Gastrocnemius medialis (tissue), 4 donors: ENCODE measurements at places on chromosomes 3 and 15.

GRCh38 chr15:81751816-81752545 lies 293.8 kb downstream of the MEX3B start:
- no peak for DNase-seq

- DNase-seq: no peak
These were observed 238.0 kb upstream of the LRIG1 start for GRCh38 chr3:66738625-66739365.

- no peak for DNase-seq
These were observed 1.0 kb upstream of the IGF2BP2 start for GRCh38 chr3:185825639-185826481.

GRCh38 chr3:169264711-169265110 lies 398.8 kb downstream of the MECOM start:
- DNase-seq: no peak

DNA sequence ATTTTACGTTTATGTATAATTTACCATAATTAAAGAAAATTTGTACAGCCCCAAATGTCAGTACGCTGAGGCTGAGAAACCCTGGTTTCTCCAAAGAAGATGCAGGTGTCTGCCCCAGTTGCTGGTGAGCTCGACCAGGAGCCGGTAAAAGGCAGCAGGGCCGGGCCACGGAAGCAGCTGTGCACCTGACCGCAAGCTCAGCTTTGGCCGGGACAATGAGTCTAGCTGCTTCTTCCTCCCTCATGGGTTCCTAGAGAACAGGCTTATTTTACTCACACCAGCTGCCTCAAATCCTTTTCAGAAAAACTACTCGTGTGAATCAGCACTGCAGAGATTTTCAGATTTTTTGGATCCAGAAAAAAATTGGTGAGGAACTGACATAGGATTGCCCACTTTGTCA lies 18.0 kb upstream of the ZXDC start:
- no peak for DNase-seq

- DNase-seq: no peak
These were observed 73.0 kb downstream of the OXNAD1 start for GRCh38 chr3:16337856-16338540.

- peak; percentile 54 for DNase-seq
These were observed 65.3 kb upstream of the FLNB start for GRCh38 chr3:57942872-57943283.

DNA sequence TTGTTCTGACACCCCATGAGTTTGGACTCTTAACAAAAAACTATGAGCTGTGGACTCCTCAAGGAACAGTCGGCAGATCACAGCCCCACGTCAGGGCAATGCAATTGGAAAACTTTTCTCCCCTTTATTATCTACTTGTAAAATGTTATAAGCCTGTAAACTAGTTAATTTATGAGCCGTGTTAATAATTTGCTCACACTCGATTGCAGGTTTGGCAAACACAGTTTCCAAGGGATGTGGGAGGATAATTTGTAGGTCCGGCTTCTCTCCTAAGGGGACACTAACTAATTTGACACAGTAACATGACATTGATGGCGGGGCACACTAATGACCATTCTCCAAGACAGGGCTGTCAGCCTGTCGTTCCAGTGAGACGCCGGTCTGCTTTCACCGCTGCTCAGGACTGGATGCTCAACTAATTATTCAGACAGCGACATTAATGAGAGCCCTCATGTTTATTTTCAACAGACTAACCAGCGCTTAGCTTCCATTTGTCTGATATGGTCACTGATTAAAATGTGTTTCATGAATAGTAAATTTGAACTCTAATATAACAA lies 222.1 kb downstream of the FOXP1 start:
- no peak for DNase-seq

DNA sequence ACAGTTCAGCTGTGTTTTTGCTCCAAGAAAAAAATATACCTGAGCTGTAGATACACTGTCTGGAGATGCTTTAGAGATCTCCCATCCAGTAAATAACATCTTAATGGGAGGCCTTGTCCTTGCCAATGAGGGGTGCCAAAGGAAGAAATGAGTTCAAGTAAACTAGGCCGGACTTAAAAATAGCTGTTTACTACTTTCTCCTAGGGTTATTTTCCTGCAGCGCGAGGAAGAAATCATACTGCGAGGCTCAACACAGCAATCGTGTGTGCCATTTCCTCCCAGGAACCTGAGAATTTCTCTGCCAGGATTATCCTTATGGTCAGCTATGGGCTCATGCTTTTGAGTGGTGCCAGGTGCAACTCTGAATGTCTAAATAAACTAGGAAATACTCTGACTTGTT lies 71.9 kb downstream of the CMTM8 start:
- DNase-seq: no peak

GRCh38 chr3:46905213-46905560 lies 27.7 kb downstream of the PTH1R start:
- DNase-seq: no peak

DNA sequence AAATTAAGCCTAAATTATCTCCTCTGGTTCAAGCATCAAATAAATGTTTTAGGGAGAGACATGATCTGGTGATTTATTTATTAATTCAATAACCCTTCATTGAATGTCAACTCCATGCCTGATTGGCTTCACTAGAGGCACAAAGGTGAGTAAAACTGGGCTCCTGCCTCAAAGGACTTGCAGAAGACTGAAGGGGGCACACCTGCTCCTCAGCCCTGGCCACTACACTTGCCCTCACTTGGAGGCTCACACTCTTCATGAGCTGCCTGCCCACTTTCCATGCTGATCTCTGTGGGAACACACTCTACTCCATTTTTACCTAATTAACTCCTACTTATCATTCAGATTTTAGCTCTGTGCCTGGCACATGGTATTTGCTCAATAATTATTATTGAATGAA lies 84.4 kb upstream of the KCNMB2 start:
- DNase-seq: no peak

DNA sequence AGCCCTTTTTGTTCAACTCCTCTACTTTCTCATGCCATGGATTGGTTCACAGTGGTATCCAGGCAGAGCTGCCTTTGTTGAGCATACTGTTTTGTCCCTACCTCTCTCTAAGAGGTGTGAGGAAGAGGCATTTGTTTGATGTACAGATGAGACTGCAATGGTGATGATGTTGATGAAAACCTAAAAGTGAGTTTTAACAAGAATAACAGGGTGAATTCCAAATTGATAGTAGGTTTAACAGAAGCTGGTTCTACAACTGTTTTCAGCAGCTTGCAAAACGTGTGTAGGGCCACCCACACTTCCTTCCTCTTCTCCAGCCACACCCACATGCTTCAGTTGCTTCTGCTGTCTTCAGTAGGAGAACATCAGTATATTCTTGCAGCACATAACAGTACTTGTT lies 10.2 kb downstream of the SNRK start:
- DNase-seq: no peak

DNA sequence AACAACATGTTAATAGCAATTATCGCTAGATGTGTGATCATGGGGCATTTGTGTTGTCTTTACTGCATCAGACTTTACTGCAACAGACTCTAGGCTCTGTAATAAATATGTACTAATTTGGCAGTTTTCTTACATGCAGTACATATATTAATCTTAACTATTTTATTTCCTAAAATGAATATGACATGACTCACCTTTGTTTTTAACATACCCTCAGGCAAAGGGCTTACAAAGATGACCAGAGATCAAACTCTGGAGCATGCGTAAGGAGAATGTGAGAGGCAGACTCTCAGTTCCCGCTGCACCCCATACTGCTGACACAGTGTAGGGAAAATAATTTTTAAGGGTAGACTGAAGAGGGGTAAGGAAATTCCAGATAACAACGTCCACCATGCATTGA lies 7.2 kb upstream of the FAM174B start:
- no peak for DNase-seq

DNA sequence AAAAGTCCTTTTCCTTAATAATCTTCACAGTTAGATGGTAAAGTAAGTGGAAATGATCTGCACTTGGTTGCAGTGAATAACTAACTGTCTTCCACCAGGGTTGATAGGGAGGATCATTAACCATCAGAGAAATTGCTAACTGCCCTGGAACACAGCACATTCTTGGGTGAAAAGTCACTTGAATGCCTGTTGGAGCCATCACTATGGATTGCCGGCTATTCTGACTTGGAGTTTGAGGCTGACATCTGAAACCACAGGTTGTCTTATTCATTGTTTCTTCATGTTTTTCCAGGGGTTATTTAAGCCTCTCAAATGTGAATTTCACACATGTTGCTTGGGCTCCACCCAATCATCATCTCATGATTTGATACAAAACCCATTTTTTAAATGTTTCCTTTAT lies 901.4 kb downstream of the MCTP2 start:
- no peak for DNase-seq

DNA sequence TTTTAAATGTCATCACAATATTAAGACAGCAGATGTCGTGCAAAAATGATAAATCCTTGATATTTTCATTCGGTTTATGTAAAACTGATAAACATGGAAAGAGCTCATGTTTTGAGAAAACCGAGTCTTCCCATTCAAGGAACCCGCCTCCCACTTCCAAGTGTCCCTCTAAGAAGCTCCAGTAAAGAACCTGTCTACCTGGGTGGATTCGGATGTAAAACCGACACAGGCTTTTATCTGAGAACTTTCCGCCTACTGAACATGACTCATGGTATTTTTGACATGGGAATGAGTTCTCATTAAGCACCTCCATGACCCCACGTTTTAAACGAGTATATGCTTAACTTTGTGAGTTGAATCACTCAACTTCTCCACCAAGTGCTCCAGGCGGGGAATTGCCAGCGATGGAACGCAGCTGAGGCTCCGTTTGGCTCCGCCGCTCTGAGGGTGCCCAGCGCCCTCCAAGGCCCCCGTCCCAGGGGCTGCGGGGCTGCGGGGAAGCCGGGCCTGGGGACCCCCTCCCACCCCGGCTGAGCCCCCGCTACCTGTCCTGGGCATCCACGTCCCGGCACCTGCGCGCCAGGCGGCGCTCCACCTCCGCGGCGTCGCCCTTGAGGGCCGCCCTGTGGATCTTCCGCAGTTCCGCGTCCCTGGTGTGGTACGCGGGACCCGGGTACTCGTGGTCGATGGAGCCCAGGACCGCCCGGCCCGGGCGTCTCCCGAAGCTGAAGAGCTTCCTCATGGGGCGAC lies 119.9 kb downstream of the LMLN start:
- no peak for DNase-seq

DNA sequence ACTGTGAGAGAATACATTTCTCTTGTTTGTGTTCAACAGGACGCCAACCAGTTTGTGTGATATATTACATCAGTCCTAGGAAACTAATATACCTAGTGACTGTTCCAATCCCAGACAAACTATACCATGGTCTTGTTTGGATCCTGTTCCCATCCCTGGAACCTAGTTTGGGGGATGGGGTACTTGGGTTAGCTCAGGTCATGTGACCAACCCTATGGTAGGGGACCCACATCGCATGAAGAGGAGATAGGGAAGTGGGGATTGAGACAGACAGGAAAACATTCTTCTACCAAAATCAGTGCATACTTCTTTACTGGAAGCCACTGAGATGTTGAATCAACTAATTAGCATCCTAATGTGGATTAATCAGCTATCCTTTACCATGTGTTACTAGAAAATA lies 146.1 kb downstream of the THSD4 start:
- DNase-seq: no peak

- no peak for DNase-seq
These were observed 41.7 kb downstream of the ARPP21 start for GRCh38 chr3:35680866-35681650.

GRCh38 chr15:48060396-48060795 lies 60.4 kb upstream of the SLC24A5 start:
- DNase-seq: no peak

GRCh38 chr15:62104846-62105245 lies 38.1 kb downstream of the C2CD4A start:
- no peak for DNase-seq

GRCh38 chr15:100905850-100906249 lies 13.3 kb upstream of the LRRK1 start:
- DNase-seq: no peak

GRCh38 chr3:146227486-146227885 lies 23.4 kb downstream of the PLSCR4 start:
- DNase-seq: no peak

- DNase-seq: no peak
These were observed 231.8 kb downstream of the RBMS3 start for GRCh38 chr3:29512641-29513040.

- DNase-seq: no peak
These were observed 67.0 kb downstream of the ZNF609 start for GRCh38 chr15:64527263-64527984.

- no peak for DNase-seq
These were observed 80.2 kb upstream of the ACP3 start for GRCh38 chr3:132236701-132237651.

- peak; percentile 26 for DNase-seq
These were observed 85.8 kb downstream of the HMG20A start for GRCh38 chr15:77506311-77507142.

- no peak for DNase-seq
These were observed 45.8 kb upstream of the SENP5 start for GRCh38 chr3:196821806-196822355.

DNA sequence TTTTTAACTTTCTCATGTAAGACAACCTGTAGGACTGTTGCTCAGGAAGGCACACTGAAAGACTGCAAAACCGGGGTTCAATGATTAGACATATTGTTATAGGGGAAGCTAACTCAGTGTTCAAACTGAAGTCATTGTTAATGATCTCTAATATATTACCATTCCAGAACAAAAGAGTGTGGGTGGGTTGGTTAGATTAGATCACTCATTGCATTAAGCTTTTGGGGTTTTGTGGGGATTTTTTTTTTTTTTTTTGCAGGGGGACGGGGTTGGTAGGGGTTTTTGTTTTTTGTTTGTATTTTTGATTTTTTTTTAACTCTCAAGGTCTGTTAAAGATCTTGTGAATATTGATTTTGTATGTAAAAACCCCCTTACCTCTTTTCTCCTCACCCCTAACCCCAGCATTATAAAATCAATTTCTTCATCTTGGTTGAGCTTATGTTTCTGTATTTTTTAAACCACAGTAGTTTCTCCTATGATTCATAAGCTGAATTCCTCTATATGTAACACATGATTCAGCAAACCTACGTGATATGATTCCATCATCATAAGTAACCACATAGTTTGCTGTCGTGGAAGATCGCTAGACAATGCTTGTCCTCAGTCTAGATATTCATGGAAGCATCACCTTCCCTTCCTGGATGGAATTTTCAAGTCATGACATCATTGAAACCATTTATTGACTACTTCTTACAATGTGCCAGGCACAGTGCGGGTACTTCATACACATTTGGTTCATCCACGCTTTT lies 544.1 kb upstream of the MDFIC2 start:
- no peak for DNase-seq

DNA sequence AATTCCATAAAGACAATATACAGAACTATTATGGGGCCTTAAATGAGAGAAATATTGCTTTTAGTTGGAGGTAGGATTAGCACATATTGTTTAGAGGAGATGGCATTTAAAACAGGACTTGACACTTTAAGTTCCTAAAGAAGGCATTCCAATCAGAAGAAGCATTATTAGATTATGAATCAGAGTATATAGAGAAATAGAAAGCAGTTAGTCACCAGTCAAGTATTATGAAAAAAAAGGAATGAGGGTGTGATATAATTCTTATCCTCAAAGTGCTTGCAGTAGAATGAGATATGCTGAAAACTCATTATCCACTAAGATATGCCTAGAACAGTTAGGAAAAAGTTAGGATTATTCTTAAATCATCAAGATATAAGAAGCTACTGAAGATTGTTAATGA lies 456.2 kb downstream of the ZNF385D start:
- DNase-seq: no peak
